ENCODE measurements at places on chromosomes 2 and 18. TPM values are rescaled to one million over a fixed set of nuclear protein-coding genes. Genes with fewer than 3 reads are reported as not detected.

The ZNF892 gene
- total RNA-seq, result 28.8 TPM

The GAREM1 gene
- total RNA-seq, result 15.2 TPM

The CLIP4 gene
- total RNA-seq, result 38.8 TPM

The BOLL gene
- total RNA-seq, result 1.4 TPM

The TEKT4 gene
- 2.5 TPM for total RNA-seq

The DSC3 gene
- 0.23 TPM for total RNA-seq

The ANO7 gene
- total RNA-seq, result 0.46 TPM

The INHBB gene
- total RNA-seq, result 11.3 TPM

The TXNDC9 gene
- 56.1 TPM for total RNA-seq

Measured in diencephalon (tissue), 1 donor.